ENCODE measurements at places on chromosomes 5 and 9.

GRCh38 chr9:137383784-137384756 lies 38.9 kb downstream of the EXD3 start:
- DNase-seq: no peak

DNA sequence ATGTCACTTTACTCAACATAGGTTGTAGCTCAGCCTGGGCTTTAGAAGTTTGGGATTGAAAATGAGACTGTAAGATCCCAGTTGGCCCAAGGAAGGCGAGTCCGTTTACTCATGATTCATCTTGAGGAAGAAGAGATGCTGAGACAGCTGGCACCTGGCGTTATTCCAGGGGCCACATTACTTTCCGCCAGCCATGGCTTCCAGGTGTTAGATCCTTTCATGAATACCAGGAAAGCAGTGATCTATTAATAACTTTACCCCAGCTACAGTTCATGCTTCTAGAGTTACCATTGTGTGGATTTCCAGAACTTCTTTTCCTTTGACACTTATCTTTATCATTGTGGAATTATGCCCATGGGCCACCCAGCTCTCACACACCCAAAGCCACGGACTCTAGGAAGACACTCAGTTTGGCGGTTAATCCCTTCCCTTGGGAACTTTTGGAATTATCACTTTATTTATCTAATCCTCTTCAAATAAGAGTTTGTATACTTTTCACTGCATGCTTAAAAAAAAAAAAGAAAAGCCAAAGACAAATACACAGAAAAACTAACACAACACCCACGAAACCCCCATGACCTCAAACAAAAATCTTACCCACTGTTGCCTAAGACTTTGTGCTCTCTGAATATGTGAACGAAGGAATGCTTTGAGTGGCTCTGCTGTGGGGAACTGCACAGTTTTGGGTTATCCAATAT lies 26.9 kb downstream of the RAI14 start:
- no peak for DNase-seq

- DNase-seq: peak; percentile 28
Measured at GRCh38 chr5:56686337-56687195, 128.8 kb upstream of the MAP3K1 start.

DNA sequence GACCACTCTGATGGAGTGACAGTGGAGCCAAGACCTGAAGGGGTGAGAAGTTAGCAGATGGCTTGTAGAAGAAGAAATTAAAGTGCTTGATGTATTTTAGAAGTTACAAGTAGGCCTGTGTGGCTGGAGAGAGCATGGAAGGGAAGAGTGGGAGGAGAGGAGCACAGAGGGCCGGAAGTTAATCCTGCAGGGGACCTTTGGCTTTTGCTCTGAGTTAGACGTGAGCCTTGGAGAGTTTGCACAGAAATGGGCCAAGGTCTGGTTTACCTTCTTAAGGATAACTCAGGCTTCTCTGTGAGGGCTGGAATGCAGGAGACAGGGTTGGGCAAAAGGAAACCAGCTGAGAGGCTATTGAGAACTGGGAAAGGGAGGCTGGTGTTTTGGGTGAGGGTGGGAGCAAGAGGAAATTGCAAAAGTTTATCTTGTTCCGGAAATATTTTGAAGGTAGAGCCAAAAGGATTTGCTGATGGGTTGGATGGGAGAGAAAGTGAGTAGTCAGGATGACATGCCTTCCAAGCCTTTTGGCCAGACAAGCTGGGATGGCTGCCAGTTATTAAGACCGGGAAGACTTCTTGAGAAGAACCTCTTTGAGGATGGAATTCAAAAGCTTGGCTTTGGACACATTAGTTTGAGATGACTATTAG lies 17.5 kb upstream of the F2RL1 start:
- DNase-seq: no peak

DNA sequence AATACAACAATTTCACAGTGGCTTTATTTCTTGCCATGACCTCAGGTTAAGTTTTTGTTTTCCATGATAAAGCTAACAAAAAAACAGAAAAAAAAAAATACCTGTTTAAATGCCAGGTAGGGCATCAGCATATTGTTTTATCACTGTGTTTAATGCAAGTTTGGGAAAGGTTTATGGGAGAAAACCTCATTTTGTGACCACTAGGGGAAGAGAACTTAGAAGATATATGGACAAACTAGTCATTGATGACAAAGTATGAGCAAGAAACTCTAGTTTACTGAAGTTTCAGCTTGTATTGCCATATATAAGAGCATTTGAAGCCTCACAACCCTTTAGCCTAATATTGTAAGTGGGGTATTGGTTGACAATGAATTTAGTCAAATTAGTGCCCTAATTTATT lies 1431.4 kb upstream of the CDH18 start:
- no peak for DNase-seq

DNA sequence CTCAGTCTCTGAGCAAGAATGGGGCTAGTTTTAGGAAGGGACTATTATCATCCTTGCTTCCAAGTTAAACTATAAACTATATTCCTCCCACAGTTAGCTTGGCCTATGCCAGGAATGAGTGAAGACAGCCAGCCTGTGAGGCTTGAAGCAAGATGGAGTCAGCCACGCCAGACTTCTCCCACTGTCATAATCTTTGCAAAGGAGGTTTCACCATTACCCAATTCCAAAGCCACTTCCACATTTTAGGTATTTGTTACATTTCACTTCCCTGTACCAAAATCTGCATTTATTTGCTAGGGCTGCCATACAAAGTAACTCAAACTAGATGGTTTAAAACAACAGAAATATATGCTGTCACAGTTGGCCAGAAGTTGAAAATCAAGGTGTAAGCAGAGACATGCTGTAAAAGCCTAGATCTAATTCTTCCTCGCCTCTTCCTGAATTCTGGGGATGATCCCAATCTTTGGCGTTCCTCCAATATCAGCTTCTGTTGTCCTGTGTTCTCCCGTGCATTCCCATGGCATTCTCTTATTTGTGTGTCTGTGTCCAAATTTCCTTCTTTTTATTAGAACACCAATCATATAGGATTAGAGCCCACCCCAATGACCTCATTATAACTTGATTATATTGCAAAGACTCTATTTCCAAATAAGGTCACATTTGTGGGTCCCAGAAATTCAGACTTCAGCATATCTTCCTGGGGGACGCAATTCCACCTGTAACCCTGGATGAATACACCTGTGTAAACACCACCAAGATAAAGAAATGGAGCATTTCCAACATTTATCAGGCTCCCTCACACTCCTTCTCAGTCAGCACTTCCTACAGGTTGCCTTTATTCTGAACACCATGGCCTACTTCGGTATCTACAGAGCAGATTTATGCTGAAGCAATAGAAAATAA lies 126.8 kb downstream of the GCNT1 start:
- no peak for DNase-seq

- DNase-seq: no peak
Measured at GRCh38 chr9:71758785-71759184, 9.5 kb downstream of the CEMIP2 start.

DNA sequence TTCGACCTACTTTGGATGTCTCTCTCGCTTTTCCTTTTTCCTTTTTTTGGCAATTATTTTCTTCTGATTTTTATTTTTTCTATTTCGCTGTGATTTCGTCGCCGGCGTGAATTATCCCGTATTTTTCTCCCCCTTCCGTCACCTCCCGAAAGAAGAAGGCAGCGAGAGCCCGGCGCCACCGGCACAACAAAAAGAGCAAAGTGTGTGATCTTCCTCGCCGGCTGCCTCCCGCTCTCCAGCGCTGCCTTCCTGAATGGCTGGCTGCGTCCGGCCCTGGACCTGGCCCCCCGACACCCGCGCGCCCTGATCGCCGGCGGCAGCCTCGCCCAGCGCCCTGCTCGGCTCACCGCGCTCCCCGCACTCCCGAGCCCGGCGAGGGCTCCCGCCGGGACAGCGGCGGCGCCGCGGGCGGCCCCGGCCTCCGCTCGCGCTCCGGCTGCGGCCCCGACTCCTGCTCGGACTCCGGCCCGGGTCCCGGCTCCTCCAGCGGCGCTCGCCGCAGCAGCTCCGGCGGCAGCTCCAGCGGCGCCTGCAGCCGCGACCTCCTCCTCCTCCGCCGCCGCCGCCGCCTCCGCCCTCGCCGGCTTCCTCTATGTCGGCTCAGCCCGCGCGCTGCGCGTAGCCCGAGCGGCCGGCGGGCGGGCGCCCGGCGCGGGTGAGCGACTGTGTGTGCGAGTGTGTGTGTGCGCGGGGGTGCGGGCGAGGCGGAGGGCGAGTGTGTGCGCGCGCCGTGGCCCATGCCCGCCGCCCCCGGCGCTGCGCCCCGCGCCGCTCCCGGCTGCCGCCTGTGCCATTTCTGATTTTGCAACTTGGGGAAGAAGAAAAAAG lies 960 bp downstream of the NR2F1 start:
- DNase-seq: peak; percentile 49

GRCh38 chr9:77903666-77904285 lies 127.8 kb downstream of the GNAQ start:
- DNase-seq: no peak

- peak; percentile 47 for DNase-seq
Measured at GRCh38 chr5:181224390-181225229, 1.5 kb downstream of the TRIM41 start.

GRCh38 chr5:132850066-132850465 lies 16.2 kb downstream of the GDF9 start:
- no peak for DNase-seq

DNA sequence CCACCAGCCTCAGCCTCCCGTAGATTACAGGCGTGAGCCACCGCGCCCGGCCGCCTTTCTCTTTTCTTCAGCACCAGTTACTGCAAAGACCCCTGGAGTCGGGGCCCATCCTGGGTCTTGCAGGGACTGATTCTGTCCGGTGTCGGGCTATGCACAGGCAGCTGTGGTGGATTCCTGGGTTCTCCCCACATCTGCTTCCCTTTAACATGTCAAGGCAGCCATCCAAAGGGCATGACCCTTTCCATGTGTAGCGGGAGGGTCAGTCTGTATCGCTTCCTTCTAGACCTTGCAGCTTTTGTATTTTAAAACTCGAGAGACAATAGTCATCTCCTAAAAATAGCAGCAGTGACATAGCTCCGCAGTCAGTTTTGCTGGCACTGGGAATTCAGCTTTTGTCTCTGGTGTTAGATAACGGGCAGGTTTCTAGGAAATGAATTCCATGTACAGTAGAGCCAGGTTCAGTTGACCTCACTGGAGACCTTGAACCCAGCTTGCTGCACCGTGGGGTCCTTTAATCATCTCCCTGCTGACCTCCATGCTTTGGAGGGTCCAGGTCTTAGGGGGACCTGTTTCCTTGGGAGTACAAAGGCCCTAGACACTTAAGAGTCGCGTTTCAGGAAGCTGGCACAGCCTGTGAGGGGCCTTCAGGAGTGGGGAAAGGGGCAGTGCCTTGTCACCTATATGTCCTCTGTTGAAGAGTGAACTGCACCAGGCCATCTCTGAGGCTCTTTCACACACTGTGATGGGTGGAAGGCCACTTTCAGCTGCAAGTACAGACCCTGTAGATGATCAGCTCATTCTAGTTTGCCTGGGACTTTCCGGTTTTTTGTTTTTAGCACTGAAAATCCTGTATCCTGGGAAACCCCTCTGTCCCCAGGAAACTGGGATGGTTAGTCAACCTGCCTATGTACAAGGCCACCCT lies 13.8 kb downstream of the ANKRD33B start:
- no peak for DNase-seq

- no peak for DNase-seq
Measured at GRCh38 chr5:140220698-140221064, 45.7 kb downstream of the CYSTM1 start.

DNA sequence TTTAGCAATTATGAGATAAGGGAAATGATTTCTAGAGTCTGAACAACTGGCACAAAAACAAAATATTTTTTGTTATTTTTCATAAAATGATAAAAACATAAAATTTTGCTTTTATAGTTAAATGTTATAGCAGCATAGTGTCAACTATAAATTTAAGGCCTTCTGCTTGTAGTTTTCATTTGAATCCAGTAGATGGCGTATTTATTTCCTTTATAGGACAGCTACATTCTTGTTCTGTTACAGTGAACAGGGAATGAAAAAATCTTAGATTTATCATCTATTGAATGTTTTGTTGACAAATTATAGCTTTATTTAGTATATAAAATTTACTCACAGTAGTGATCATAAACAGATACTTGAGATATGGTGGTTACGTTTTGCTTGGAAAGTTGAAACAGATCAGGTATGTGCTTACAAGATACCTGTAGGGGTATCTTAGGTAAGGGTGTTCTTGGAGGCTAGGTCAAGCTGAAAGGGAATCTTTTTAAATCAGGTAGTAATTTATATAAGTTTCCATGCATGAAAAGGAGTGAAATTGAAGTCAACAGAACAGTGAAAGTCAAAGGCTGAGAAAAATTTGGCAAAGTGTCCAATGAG lies 239.3 kb upstream of the GRIN3A start:
- no peak for DNase-seq

GRCh38 chr9:109311286-109311685 lies 9.6 kb downstream of the EPB41L4B start:
- no peak for DNase-seq

GRCh38 chr5:149320791-149321330 lies 24.4 kb upstream of the GRPEL2 start:
- DNase-seq: no peak

DNA sequence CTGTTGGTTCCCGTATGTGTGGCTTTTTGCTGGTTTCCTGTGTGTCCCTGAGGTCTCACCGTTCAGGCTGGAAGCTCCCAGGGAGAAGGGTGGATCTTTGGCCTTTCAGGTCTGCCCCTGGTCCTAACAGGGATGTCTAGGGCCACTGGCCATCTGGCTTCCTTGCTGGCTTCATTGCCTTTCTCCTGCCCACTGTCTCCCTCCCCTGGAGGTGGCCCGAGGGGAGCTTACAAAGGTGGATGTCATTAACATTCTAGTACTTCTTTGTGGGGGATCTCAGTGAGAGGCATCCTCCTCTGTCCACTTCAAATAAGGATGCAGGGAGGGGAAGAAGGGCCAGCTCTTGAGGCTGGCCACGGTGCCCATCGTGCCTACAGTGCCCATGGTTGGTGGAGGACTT lies 35.2 kb downstream of the HMCN2 start:
- no peak for DNase-seq

DNA sequence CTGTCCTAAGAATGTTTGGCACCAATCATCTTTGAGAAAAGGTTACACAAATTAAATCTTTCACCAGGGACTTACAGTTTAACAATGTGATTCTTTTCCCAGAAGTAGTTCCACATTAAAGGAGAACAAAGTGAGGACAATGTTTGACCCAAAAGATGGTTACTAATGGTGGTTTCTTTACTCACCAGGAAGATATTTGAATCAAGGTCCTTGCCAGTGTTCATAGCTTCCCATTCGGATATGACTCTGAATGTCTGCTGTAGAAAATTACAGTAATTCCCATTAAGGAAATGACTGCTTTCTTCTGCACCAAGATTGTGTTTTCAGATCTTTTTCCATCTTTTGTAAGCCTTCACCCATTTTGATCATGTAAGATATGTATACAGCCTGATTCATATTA lies 114.6 kb upstream of the ADAMTSL1 start:
- no peak for DNase-seq

DNA sequence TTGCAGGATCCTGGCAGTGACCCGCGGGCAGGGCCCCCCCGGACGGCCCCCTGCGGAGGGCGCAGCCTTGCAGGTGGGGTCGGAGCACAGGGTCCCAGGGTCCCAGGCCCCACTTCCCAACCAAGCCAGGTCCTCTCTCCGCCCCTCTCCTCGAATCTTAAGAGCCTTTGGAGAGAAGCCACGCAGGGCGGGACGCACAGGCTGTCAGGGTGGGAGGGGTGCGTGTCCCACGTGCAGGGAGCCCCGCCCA lies 18.4 kb upstream of the EGFL7 start:
- no peak for DNase-seq

Measured in GM13976 (cell line).